Heart left ventricle (tissue), 16 donors: ENCODE measurements at places on chromosomes 1 and 21. TPM values are rescaled to one million over a fixed set of nuclear protein-coding genes. Genes with fewer than 3 reads are reported as not detected.

- no peak for DNase-seq
These were observed 7.7 kb downstream of the NENF start for GRCh38 chr1:212440419-212440818.

DNA sequence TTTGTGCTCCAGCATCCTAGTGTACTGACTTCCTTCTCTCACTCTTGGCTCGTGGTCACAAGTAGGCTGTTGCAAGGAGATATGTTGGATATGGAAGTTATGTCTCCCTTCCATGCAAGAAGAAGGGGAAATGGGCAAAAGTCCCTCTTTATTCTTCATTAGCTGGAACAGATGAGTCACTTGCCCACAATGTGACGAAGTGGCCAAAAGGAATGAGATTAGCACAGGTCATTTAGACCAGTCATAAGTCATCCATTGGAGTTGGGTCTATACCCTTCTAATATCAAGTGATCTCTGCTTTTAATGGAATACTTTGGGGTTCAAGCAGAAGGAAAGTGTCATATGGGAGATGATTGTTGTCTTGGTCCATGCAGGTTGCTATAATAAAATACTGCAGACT, 91.2 kb upstream of the NGF start:
- DNase-seq: no peak

DNA sequence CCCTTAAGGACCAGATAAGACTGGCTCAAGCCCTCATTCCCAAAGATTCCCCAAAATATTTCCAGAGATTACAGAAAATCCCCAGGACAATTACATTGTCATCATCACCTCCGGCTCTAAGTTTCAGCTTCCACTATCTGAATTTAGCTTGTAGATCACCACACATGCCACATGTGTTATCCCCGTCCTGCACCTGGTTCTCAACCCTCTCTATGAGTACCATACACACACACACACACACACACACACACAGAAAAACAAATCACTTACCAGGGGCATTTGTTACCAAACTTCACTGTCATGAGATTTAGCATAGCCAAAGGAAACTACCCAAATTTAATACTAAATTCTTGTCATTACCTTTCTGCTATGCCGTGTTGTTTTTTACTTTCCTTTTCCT, 15.4 kb upstream of the TSPAN1 start:
- DNase-seq: no peak

- DNase-seq: no peak
These were observed 85.5 kb upstream of the CACNA1E start for GRCh38 chr1:181397845-181398244.

DNA sequence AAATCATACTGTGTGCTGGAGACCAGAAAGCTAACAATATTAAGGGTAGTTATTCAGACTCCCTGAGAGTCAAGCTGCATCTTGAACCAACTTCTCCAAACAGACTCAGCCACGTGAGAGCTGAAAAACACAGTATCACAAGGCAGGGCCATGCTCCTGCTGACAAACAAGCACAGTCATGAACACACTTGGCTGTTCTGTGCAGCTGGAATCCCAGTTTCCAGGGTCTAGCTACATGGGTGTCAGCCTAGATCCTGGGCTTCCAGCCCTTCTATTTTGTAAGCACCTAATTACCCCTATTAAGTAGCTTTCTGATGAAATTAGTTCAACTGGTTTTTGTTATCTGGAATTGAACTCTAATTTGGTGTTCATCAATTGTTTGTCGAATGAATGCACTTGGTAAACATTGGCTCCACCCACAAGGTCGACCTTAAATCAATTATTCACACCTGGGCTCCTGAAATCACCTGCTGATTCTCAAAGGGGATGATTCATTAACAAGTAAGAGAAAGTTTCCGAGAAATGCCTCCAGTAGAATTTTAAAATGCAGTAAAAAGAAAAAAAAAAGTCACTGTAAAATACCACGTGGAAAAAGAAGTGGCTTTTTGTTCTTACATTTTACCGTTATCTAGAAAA, 179.3 kb downstream of the ZC3H11B start:
- DNase-seq: no peak

DNA sequence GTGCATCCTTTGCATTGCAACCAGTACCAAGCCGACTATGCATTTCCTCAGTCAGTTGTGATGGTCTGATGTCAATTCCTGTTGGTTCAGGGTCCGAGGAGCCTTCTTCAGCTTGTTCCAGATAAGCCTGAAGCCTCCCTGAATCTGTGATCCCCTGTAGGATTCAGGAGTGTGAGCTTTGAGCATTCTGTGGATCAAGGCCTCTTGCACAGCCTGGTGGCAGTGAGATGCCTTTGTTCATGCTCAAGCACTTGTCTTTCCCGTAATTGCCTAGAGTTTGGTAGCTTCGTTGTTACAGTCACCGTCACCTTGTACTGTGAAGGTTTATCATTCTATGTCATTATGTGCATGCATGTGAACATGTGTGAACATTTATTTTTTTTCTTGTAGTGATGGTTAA, 103.5 kb downstream of the PBX1 start:
- no peak for DNase-seq

- DNase-seq: no peak
These were observed 277.4 kb downstream of the ZNF648 start for GRCh38 chr1:181784039-181784683.

CELA2B gene
- not detected for total RNA-seq

S100A2 gene
- 2.2 TPM for total RNA-seq

DNA sequence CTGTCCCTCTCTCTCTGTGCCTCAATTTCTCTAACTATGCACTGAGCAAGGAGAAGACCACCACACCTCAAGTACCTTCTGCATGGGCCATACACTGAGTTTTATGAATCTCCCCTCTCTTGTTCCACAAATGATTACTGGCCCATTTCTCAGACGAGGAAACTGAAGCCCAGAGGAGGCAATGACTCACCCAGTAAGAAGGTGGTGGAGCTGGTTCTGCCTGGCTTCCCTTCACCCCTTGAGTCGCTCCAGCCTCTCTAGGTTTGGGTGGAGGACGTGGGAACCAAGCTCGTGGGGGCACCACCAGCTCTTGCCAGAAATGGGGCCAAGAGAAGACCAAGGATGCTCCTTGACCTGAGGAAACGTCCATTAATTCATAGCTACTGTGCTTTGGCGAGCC, 21.3 kb upstream of the RUNX3 start:
- no peak for DNase-seq

GRCh38 chr1:14598498-14599182, at the start of gene KAZN:
Gene KAZN (plus strand): TSS chr1:14598685.
- no peak for DNase-seq

- DNase-seq: no peak
These were observed 2.2 kb downstream of the NSUN4 start for GRCh38 chr1:46342677-46343350.

- DNase-seq: no peak
These were observed 153.2 kb downstream of the PIK3R3 start for GRCh38 chr1:45979074-45979777.

DNM3 gene
- total RNA-seq: 2.3 TPM

MMP23B gene
- 65.0 TPM for total RNA-seq

DNA sequence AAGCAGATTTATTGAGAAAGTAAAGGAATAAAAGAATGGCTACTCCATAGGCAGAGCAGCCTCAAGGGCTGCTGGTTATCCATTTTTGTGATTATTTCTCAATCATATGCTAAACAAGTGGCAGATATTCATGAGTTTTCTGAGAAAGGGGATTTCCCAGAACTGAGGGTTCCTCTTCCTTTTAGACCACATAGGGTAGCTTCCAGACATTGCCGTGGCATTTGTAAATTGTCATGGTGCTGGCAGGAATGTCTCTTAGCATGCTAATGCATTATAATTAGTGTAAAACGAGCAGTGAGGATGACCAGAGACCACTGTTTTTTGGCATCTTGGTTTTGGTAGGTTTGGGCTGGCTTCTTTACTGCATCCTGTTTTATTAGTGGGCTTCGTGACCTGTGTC, 16.8 kb upstream of the FMN2 start:
- no peak for DNase-seq

C8A gene
- total RNA-seq: not detected

EDN2 gene
- total RNA-seq: 0.38 TPM

DNA sequence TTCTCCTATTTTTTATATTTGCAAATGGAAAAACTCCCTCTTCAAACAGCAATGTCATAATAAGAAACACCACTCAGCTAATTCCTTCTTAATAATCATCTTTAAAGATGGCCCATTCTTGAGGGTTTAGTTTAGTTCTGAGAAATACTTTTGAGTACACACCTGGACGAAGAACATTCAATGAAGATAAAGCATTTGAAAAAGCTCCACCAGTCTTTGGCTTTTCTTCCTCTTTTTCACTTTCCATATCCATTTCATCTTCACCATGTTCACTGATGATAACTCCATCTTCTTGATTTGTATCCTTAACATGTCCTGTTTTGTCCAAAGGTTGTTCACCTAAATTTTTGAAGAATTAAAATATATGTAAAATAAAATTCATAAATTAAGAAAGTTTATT, 7.4 kb downstream of the PAXBP1 start:
- DNase-seq: no peak
